HL-60 (cell line): ENCODE measurements at places on chromosomes 7 and 10.
A peak's percentile ranks its signal among the peaks of the same experiment; 100 is the strongest.

GRCh38 chr7:117871778-117872538, 1.3 kb downstream of the CTTNBP2 start:
- no peak for DNase-seq

GRCh38 chr10:58319599-58319998, 15.2 kb upstream of the UBE2D1 start:
- no peak for DNase-seq

DNA sequence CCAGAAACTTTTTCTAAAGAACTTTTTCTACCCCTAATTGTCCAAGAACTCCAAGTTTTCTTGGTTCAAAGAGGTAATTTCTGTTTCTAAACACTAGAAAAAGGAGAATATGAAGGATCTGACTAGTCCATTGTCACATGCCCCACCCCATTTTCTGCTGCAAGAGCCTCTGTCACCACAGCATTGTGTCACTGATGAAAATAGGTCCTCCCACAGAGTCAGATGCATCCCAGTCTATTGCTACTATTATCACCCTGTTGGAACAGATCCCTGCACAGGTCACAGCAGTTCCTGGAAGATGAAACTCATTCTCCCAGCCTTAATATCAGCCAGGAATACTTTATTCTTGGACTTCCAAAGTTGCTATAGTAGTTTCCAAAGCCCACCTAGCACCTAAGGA, 7.5 kb upstream of the CFTR start:
- no peak for DNase-seq

DNA sequence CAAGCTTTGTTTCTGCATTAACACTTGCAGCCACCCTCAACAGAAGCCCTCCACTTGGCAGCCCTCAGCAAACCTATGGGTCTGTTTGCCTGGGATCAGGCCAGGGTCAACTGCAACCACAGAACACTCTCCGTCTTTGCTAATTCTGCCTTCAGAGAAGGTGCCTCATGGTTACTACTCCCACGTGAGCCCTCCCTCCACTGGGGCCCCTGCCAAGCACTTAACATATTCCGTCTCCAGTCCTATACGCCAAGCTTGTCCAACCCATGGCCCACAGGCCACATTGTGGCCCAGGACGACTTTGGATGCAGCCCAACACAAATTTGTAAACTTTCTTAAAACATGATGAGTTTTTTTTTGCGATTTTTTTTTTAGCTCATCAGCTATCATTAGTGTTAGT, 54.7 kb downstream of the HSPA12A start:
- no peak for DNase-seq

DNA sequence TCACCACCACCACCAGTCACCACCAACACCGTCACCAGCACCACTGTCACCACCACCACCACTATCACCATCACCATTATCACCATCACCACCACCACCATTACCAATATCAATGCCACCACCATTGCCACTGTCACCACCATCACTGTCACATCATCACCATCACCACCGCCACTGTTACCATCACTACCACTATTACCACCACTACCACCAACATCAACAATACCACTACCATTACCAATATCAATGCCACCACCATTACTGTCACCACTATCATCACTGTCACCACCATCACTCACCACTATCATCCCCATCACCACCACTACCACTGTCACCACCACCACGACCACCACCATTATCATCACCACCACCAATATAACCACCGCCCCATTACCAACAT, 14.0 kb upstream of the DENND2A start:
- no peak for DNase-seq

GRCh38 chr10:1214882-1215540, 158.8 kb downstream of the WDR37 start:
- DNase-seq = no peak

DNA sequence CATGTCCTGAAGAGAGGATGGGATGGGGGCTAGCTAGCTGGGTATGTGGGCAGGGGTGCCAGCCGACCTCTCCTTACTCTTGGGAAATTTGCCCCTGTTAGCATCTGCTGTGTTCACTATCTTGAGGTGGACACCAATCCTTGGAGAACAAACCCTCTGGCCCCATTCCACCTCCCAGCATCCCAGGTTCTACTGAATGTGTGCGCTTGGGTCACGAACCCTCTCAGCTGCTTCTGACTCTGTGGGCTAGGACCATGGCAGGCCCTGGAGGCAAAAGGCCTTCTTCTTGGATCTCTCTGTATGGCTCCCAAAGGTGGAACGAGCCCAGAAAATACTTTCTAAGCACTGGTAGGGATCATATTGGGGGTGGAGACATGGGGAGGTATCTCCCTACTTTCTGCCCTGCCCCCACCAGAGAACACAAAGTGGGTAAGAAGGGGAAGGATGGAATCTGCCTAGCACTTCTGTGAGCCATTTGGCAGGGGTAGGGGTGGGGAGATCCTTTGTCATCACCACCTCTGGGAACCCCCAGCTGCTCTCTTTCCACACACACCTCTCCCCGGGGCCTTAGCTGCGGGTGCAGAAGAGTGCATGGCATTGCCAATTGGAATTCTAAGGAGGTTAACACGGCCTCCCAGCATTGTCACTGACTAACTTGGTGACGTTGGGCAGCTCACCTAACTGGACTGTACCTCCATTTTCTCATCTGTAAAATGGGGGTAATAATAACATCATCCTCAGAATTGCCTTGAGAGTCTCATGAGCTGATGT, 7.7 kb downstream of the UNC5B start:
- DNase-seq = no peak

- no peak for DNase-seq
Observed at GRCh38 chr10:98919899-98920298, 315.8 kb downstream of the HPSE2 start.

- DNase-seq = no peak
Observed at GRCh38 chr10:129849452-129849750, 114.7 kb downstream of the EBF3 start.

GRCh38 chr7:1562116-1562515, 6.1 kb upstream of the TMEM184A start:
- no peak for DNase-seq

- DNase-seq = no peak
Observed at GRCh38 chr10:50972591-50972990, 87.2 kb upstream of the A1CF start.

- DNase-seq = peak; percentile 4
Observed at GRCh38 chr10:120803972-120804371, 47.2 kb upstream of the WDR11 start.

DNA sequence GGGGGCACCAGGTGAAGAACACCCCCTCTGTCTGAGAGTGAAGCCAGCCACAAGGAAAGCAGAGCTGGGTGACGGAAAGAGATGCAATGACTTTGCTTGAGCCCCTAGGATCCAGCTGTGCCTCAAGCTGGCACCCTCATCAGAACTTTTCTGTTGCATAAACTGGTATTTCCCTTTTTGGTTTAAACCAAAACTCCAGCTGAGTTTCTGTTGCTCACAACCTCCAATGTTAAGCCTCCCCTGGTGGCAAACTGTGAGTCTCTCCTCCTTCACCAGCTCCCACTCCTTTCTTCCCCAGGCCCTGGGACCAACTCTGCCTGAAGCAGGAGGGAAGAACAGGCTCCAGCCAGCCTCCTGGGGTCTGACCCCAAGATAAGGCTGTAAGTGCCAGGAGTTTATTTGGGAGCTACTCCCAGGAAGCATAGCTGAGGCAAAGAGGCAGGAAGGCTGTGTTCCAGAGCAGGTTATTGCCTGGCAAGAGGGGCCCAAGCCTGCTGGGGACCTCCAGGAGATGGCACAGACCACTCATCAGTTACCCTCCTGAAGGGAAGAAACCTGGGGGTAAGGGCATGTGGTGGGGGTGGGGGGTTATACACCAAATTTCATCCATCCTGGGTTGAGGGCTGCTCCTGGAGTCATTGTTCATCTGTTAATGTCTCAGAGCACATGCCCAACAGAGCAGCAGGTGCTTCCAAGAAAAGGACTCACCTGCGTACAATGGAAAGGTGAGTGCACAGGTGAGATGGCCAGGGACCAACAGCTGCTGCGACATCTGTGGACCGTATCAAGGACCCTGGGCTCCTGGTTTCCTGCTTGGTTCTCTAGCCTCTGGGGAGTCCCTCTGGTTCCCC, 73.3 kb upstream of the NANOS1 start:
- DNase-seq = no peak

DNA sequence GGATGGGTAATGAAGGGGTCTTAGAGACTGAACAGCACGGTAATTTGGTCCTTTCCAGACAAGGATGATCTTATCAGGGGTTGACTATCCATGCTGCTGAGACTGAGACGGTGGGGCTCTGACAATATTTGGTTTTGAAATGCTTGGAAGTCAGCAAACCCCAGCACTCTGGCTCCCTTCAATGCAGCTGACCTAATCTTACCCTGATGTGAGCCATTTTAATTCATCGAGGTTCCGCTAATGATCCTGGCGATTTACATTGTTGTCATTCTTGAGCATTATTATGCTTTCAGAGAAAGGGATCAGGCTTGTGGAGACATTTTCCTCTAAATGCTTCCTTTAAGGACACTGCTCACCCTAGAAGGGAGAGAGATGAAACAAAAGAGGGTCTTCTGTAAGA, 114.6 kb upstream of the BMPER start:
- no peak for DNase-seq

GRCh38 chr7:68309806-68310205, 1288.5 kb upstream of the AUTS2 start:
- no peak for DNase-seq

- no peak for DNase-seq
Observed at GRCh38 chr7:3005257-3005656, 38.4 kb downstream of the CARD11 start.

DNA sequence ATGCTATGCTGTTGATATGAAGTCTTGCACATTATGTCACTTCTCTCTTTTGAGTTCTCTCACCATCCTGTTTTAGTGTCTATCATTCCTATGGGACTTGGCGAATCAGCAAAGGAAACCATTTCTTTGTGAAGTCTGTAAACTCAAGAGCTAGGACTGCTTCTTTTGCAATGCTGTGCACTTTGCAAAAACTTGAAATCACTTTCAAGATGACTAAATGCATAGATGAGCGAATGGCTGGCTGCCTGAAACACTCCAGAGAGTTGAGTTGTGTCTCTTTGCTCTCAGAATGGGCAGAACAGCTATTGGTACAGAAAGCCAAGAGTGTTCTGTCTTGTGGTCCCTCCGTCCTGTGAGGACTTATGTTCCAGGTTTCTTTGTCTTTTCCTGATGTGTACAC, 18.3 kb upstream of the ELMO1 start:
- DNase-seq = no peak

GRCh38 chr7:2460188-2460587, 16.0 kb downstream of the GRIFIN start:
- DNase-seq = no peak

- peak; percentile 13 for DNase-seq
Observed at GRCh38 chr10:63027531-63027930, 105.6 kb upstream of the NRBF2 start.

GRCh38 chr10:30059209-30060107, at the start of gene JCAD:
JCAD (minus strand) TSS chr10:30059586; CDS start chr10:30047812, 11,774 bp downstream.
- DNase-seq = no peak

GRCh38 chr10:44856696-44857095, 54.4 kb upstream of the TMEM72 start:
- no peak for DNase-seq

DNA sequence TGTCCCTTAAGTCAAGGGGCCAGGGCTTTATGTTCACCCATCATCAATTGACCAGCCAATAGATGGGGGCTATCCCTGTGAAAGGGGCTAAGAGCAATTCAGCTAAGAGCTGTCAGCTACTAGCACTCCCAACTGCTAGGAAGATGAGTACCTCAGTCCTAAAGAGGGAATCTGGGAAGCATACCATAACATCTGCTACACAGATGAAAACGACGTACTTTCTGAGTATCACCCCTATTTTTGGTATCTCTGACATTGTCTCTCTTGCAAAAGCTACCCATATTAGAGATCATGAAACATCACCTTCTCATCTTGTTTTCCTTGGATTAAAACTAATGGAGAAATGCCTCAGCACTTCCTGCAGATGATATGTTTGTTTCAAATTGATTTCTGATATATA, 7.5 kb upstream of the SMNDC1 start:
- DNase-seq = no peak

DNA sequence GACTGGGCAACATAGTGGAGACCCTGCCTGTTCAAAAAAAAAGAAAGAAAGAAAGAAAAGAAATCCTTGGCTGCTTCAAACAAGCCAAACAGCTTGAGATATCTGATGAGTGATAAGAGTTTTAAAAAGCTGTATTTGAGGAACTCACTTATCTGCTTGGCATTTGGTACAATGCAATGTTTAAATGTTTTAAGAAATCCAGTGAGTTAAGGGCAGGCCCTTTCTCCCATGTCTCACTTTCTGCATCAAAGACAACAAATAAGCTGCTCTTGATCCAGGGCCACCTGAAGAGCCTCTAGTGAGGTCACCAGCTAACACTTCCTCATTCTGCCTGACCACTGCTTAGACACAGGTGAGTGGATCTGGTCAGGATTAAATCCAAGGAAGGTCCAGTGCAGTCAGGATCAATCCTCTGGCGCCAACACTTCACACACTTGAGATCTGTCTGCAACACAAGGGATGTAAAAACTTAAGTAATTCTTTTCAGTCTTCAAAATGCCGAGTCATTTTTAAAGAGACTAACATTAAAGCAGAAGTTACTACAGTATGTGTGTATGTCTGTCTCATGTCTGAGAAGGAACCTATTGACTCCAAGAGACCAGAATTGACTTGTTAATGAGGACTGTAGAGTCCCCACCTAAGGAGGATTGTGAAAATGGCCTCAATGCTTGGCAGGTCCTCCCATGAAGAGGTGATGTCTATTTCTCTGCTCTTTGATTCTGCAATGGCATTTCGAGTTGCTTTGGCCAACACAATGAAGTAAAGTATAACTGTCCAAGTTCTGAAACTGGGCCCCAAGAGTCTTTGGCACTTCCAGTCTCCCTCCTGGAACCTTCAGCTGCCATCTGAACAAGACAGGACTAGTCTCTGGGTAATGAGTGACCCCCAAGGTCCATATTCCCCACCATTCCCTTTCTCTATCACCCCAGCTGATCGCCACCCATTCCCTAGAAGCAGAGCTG, 43.1 kb downstream of the CREB3L2 start:
- DNase-seq = no peak

- no peak for DNase-seq
Observed at GRCh38 chr7:40393660-40394059, 258.9 kb downstream of the SUGCT start.

- DNase-seq = no peak
Observed at GRCh38 chr7:154598396-154598795, 404.5 kb downstream of the PAXIP1 start.

DNA sequence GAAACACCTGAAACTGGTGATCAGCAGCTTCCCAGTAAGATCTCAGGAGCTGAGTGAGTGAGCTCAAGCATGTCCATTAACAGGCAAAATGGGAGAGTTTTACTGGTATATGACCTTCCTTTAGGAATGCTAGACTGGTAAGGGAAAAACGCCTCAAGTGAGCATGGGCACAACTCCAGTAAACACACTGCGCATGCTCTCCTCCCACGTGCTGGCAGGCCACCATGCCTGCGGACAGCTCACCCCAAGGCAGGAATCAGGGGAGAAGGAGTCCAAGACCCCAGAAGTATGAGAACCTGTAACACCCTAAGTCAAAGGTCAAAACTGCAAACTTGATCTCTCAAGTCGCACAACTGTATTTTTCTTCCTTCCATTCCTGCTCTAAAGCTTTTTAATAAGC, 128.3 kb downstream of the CD36 start:
- no peak for DNase-seq
